ENCODE measurements at places on chromosomes 16 and 17.

DNA sequence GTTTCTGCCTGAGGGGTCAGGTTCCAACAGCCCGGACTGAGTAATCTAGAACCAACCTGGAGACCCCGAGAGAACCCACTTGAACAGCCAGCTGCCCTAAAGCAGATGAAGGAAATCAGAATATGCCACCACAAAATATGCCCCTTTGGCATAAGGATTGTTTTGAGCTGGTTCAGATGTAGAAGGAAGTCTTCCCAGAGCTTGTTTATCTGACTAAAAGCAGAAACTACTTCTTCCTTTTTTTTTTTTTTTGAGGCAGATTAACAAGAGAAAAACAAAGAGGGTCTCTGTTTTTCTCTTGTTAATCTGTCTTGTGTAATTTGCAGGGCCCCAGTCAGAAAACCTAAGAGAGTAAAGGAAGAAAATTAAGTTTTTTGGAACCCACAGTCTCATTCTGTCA is 53.0 kb downstream of the PECAM1 start:
- no peak for DNase-seq

GRCh38 chr17:3712811-3713463 is 10.8 kb upstream of the HASPIN start:
- DNase-seq, result peak; percentile 43

DNA sequence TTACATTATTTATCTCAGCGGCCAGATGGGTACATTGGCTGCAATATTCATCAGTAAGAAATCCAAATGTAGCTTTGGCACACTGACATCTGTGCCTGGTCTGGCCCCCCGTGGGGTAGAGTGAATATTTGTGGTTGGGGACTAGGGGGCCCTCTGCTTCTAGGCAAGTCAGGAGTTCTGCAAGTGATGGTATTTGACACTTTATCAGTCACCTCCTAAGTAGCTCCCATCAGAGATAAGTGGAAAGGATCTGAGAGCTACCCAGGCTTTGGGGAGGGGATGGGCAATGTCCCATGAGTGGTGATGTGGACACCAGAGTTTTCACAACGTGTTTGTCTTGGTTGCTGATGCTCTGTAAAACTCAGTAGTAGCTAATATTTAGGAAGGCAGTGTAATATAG is 609.9 kb upstream of the RBFOX1 start:
- DNase-seq, result no peak

DNA sequence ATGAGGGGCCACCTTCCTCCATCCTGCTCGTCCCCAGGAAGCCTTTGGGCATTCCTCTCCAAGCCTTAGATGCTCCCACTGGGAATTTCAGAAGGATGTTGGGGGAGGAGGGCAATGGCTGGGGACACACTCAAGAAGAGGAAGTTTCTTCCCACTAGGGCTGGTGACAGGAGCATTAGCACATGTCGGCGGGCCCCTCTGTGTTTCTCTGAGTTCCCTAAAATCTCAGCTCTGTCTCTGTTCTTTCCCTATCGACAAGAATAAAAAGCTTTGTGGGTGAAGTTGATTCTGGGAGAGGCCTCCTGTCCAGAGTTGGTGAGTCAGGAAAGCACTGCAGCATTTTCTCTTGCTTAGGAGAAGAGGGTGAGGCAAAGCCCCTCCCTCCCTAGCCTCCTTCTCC is 19.7 kb upstream of the C17orf107 start:
- no peak for DNase-seq

DNA sequence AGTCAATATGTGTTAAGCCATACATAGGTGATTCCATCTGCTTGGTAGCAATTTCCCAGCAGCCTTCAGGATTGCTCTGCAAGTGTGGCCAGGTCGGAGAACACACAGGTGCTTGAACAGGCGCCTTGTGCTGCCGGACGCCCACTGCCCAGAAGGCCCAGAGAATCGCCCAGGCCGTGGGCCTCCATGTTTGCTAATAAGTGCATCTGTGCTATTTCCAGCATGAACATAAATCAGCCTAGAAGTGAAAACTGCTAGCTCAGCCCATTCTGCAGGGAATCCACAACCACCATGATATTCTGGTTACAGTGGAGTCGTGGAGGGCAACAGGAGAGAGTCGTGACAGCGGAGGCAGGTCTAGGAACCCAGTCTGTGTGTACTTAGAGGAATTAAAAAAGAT is 78.1 kb downstream of the ZFHX3 start:
- no peak for DNase-seq
